RWPE2 (cell line): ENCODE measurements at places on chromosomes 16 and 17.
A peak's percentile ranks its signal among the peaks of the same experiment; 100 is the strongest.

- no peaks in the 10 kb centered on the region for H3K27me3 ChIP-seq
- peaks cover 22% of the 10 kb centered on the region for H3K4me1 ChIP-seq
- H3K27ac ChIP-seq: peak overlapping the region; percentile 12
- H3K36me3 ChIP-seq: no peaks in the 10 kb centered on the region
- no peak for DNase-seq
- H3K4me3 ChIP-seq: no peak overlapping the region
Observed at GRCh38 chr16:57898961-57899360, 72.0 kb downstream of the CNGB1 start.

- H3K27ac ChIP-seq: no peak overlapping the region
- H3K36me3 ChIP-seq: no peaks in the 10 kb centered on the region
- H3K4me1 ChIP-seq: no peaks in the 10 kb centered on the region
- no peaks in the 10 kb centered on the region for H3K27me3 ChIP-seq
Observed at GRCh38 chr17:34368946-34369500, 6.0 kb upstream of the CCL1 start.

GRCh38 chr17:16106161-16106891, 106.7 kb downstream of the TTC19 start:
- DNase-seq: no peak
- peaks cover 51% of the 10 kb centered on the region for H3K36me3 ChIP-seq
- H3K4me1 ChIP-seq: no peaks in the 10 kb centered on the region
- no peak overlapping the region for H3K4me3 ChIP-seq
- no peaks in the 10 kb centered on the region for H3K27me3 ChIP-seq

- H3K4me3 ChIP-seq: no peak overlapping the region
- no peaks in the 10 kb centered on the region for H3K36me3 ChIP-seq
- H3K27ac ChIP-seq: no peak overlapping the region
- H3K4me1 ChIP-seq: no peaks in the 10 kb centered on the region
- DNase-seq: no peak
Observed at GRCh38 chr17:42241871-42242270, 34.3 kb downstream of the STAT5B start.

DNA sequence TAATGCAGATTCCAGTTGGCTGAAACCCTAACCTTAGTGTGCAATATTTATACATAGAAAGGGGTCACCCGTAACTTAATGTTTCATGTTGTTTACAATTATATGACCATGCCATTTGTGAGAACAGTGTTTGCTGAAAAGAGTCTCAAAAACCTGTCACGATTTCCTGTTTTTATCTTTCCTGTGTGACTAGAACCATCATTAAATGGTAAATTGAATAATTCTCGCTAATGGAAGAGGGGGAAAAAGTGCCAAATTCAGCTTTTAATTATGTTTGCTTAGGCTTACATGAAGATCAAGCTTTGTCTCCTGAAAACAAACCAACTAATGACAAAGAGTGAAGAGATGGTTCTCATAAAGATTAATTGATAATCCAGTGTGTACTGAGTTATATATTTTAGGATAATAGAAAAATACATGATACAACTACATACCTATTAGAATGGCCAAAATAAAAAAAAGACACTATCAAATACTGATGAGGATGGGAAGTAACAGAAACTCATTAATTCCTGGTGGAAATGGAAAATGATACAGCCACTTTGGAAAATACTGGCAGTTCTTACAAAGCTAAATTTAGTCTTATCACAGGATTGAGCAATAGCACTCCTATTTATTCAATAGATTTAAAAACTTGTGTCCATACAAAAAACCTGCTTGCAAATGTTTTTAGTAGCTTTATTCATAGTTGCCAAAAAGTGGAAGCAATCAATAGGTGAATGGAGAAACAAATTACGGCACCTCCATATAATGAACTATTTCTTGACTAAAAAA, 141.7 kb downstream of the CDK5R1 start:
- H3K27ac ChIP-seq: no peak overlapping the region
- H3K36me3 ChIP-seq: no peaks in the 10 kb centered on the region
- DNase-seq: no peak
- no peak overlapping the region for H3K4me3 ChIP-seq
- no peaks in the 10 kb centered on the region for H3K27me3 ChIP-seq
- H3K4me1 ChIP-seq: no peaks in the 10 kb centered on the region

DNA sequence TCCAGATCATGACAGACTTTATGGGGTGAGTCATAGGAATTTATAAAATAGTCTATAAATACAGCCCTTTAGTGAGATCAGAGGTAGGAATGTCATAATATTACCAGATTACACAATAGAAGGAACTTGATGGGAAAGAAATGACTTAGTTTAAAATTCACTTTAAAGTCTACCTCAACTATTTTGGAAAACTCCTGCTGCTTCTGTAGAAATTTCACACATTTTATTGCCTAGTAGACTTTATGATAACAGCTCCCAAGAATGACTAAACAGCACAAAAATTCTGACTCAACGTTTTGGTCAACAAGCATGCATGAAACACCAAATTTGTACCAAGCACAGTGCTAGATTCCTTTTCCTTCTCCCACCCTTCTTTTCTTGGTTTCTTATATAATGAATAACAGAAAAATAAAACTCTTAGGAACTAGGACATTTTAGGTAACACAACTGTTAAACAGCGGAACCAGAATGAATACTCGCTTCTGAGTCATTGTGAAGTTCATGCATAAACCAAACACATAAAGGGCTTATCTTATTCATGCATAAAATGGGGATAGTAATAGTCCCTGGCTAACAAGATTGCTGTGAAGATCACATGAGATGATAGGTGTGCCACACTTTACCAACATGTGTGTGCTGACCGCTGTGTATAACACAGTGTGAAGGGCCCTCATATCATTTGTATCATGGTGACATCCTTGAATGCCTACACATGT, 243.9 kb downstream of the CDH8 start:
- DNase-seq: no peak
- peak overlapping the region; percentile 82 for H3K27ac ChIP-seq
- no peak overlapping the region for H3K4me3 ChIP-seq
- no peaks in the 10 kb centered on the region for H3K27me3 ChIP-seq
- no peaks in the 10 kb centered on the region for H3K36me3 ChIP-seq

- H3K36me3 ChIP-seq: peaks cover 36% of the 10 kb centered on the region
- no peaks in the 10 kb centered on the region for H3K27me3 ChIP-seq
Observed at GRCh38 chr16:24978370-24978914, 36.7 kb downstream of the ARHGAP17 start.

DNA sequence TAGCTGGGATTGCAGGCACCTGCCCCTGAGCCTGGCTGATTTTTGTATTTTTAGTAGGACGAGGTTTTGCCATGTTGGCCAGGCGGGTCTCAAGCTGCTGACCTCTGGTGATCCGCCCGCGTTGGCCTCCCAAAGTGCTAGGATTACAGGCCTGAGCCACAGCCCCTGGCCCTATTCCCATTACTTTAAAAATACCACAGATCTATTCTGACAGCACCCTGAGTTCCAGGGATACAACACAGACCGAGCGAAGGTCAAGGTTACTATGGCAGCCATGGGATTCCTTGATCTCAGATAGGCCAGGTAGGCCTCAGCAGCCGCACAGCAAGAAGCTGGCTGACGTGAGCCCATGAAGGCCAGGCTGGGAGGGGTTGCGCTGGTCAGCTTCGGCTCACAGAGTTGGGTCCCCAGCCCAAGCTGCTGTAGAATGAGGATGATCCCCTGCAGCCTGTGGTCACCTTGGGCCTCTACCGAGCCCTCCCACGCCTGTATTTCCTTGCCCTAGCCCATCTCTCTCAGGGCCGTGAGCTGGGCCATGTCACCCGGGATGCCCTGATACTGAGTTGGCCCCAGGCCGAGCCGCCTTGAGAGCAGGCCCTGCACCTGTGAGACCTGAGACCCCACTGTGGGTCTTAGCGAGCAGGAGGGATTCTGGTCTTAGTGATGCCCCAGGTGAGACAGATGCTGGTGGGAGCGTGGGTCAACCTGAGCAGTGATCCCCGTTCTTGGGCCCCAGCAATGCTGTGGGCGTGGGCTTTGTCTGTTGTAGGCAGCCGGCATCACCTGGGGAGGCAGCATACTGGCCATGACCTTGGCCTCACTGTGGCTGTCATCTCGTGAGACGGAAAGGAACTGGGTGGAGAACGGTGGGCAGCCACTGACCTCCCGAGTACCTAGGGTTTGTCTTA, 16.9 kb upstream of the RNF213 start:
- H3K27ac ChIP-seq: no peak overlapping the region
- no peak overlapping the region for H3K4me3 ChIP-seq
- H3K36me3 ChIP-seq: peaks cover 4% of the 10 kb centered on the region
- no peak for DNase-seq

DNA sequence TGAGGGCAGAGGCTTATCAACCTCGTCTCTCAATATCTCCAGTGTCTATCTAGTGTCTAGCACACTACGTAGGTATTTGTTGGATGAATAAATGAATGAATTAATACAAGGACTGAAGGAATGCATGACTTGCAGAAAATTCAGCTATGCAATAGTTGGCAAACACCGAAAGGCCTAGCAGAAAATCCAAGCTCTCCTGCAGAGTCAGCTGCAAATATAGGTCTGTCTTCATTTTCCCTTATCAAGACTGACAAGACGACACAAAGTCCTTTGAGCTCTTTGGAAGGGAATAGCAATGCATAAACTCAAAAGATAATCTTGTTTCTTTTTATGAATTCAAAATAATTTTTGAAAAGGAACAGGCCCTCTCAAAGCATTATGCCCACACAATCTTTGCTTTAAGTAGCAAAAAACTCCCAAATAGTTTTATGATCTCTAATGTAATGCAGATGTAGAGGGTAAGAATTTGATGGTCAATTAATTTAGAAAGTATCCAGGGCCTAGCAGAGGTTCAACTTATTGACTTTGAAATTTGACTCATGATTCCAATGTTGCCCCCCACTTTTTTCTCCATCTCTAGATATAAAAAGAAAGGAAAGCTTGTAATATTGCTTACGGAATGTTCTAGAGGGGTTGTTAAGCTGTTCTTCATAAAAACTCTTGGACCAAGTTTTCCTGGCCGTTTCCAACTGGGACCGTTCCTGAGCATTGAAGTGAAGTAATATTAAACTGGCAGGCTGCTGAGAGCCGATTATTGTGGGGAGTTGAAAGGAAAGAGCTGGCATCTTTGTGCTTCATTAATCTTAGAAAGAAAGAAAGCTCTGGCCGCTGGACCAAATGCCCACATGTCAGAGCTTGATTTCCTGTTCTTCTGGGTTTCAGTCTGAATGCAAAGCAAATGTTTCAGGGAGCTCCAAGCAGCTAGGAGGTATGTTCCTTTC, 227.3 kb downstream of the HS3ST3A1 start:
- H3K36me3 ChIP-seq: no peaks in the 10 kb centered on the region
- DNase-seq: no peak
- H3K4me1 ChIP-seq: no peaks in the 10 kb centered on the region
- no peak overlapping the region for H3K27ac ChIP-seq
- H3K27me3 ChIP-seq: no peaks in the 10 kb centered on the region

DNA sequence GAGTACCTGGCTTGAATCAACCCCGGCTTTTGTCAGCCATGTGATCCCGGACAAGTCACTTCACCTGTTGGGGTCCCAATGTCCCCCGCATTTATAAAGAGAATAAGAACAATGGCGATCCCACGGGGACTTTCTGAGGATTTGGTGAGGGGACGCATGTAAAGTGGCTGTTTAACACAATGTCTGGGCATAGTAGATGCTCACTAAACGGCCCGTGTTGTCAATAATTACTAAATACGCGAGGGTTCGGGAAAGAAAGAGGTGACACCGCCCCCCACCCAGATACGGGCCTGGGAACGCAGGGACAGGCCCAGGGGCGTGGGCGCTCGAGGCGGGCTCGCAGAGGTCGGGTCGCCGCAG, 1.8 kb downstream of the SYNGR3 start:
- H3K27ac ChIP-seq: no peak overlapping the region
- peaks cover 2% of the 10 kb centered on the region for H3K4me1 ChIP-seq
- no peak for DNase-seq

GRCh38 chr17:9512323-9513168, 63.1 kb downstream of the STX8 start:
- H3K4me1 ChIP-seq: peaks cover 8% of the 10 kb centered on the region
- H3K36me3 ChIP-seq: no peaks in the 10 kb centered on the region
- no peak overlapping the region for H3K4me3 ChIP-seq

DNA sequence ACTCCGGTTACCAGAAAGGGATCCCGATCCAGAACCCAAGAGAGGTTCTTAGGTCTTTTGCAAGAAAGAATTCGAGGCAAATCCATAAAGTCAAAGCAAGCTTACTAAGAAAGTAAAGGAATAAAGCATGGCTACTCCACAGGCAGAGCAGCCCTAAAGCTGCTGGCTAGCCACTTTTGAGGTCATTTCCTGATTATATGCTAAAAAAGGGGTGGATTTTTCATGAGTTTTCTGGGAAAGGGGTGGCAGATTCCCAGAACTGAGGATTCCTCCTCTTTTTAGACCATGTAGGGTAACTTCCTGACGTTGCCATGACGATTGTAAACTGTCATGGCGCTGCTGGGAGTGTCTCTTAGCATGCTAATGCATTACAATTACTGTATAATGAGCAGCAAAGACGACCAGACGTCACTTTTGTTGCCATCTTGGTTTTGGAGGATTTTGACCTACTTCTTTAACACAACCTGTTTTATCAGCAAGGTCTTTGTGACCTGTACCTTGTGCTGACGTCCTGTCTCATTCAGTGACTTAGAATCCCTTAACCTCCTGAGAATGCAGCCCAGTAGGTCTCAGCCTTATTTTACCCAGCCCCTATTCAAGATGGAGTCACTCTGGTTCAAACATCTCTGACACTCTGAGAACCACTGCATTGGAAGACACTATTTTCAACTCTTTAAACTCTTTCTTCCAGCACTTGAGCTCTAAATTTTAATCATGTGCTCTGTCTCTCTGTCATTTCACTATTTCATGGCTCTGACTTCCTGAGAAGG, 203.6 kb upstream of the CACNG3 start:
- no peaks in the 10 kb centered on the region for H3K36me3 ChIP-seq
- H3K4me1 ChIP-seq: no peaks in the 10 kb centered on the region
- no peak overlapping the region for H3K27ac ChIP-seq
- peaks cover 3% of the 10 kb centered on the region for H3K27me3 ChIP-seq
- no peak for DNase-seq
